ENCODE measurements at places on chromosomes 2 and 18.

DNA sequence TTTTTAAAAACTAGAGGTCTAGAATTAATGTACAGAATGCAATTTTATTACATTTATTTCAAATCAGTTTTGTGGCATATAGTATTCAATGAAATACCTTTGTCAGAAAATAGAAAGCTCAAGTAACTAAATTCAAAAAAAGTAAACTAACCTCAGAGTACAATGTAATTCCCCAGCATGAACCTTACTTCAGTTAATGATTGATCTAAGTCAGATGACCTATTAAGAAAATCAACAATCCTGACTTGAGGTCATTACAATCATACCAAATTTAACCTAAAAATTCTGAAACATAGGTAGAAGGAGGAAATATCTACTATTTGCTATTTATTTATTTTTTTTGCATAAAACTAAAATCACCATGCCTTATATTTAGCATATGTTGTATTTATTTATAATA is 142.9 kb downstream of the CCDC102B start:
- no peak for DNase-seq
- H3K27me3 ChIP-seq, result no peaks in the 10 kb centered on the region
- no peaks in the 10 kb centered on the region for H3K36me3 ChIP-seq
- H3K4me1 ChIP-seq, result no peaks in the 10 kb centered on the region

DNA sequence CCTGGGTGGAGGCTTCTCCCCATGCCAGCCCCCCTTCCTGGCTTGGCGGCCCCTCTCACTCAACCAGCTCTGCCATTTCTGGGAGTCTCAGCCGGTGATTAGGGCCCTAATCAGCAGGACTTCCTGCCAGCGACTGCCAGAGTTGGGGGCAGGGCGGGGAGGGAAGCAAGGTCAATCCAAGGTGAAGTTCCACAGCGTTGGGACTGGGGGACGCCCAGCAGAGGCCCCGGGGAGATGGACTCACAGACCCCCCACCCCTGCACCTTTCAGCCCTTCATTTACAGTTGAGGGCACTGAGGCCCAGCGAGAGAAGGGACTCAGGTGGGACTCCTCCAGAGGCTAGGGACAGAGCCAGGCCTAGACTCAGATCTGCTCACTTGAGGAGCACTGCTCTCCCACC is 65.3 kb downstream of the TNS1 start:
- DNase-seq, result no peak
- no peaks in the 10 kb centered on the region for H3K36me3 ChIP-seq
- no peak overlapping the region for H3K27ac ChIP-seq
- no peak overlapping the region for H3K4me3 ChIP-seq
- H3K4me1 ChIP-seq, result no peaks in the 10 kb centered on the region

DNA sequence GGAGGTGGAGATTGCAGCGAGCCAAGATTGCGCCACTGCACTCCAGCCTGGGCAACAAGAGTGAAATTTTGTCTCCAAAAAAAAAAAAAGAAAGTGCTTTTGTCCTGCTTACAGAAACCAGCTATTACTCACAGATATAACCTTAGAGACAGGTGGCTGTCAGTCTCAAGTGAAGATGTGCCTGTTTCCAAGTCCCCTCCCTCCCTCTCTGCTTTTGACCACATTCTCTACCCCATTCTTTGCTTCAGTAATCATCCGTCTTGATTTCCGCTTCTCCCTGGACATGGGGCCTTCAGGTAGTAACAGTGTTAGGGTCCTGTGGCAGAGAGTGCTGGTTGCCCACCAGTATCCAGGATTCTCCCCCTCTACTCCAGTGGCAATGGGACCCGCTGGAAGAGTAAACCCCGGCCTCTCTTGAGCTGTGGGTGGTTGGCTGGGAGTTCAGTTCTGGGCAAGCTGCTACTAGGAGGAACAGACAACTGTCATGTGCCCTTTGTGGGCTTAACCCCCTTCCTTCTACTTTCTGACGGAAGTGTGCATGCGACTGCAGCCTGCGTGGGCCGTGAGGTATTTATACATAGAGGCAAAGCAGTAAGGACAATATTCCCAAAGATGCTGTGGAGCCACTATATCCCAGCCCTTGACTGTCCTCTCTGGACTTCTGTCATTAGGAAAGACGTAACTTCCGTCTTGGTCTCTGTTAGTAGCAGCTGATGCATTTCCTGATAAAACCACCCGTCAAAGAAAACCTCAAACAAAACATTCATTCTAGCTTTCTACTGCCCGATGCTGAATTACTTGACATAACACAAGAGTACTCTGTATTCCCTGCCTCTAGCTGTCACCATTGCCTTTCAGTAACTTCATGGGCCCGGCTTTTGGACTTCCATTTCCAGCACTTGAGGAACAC is 17.8 kb downstream of the PDCL3 start:
- peak; percentile 66 for DNase-seq
- H3K4me1 ChIP-seq, result peaks cover 48% of the 10 kb centered on the region
- peaks cover 30% of the 10 kb centered on the region for H3K36me3 ChIP-seq
- H3K4me3 ChIP-seq, result peak overlapping the region; percentile 69
- H3K27me3 ChIP-seq, result no peaks in the 10 kb centered on the region

GRCh38 chr2:128520791-128521190 is 202.1 kb upstream of the HS6ST1 start:
- H3K27me3 ChIP-seq, result peaks cover 20% of the 10 kb centered on the region
- H3K4me1 ChIP-seq, result peaks cover 4% of the 10 kb centered on the region
- no peak overlapping the region for H3K27ac ChIP-seq
- DNase-seq, result no peak

- H3K4me3 ChIP-seq, result no peak overlapping the region
- no peak for DNase-seq
- no peaks in the 10 kb centered on the region for H3K27me3 ChIP-seq
Observed at GRCh38 chr18:27861539-27861938, 315.4 kb downstream of the CDH2 start.

DNA sequence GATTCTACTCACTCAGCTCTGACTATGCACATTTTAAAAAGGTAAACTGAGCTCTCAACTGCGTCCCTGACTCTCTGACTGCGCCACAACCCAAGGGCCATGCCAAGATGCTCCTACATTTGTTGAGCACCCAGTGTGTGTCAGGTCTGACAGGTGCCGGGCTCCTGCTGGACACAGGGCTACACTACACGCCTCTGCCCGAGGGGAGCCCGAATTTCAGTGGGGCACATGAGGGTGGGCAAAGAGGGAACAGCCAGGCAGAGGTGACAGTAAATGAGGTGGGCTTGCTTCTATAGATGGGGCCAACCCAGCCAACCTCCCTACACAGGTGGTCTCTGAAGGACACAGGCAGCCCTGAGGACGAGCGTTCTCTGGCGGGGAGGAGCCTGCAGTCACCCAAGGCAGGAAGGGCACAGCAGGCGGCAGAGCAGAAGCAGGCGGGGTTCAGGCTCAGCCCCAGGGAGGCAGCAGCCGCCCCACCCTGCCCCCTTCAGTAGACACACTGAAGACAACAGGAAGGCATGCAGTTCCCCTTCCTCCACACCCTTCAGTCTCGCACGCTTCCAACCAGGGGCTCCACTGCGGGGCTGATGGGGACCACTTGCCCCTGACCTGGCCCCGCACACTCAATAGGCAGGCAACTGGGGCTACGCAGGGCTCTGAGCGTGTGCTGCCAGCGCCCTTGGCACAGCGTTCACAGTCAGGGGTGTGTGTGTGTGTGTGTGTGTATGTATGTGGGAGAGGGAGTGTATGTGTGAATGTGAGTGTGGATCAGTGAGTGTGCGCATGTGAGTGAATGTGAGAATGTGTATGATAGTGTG is 98.4 kb downstream of the UXS1 start:
- peaks cover 63% of the 10 kb centered on the region for H3K4me1 ChIP-seq
- H3K36me3 ChIP-seq, result peaks cover 81% of the 10 kb centered on the region
- peak overlapping the region; percentile 81 for H3K27ac ChIP-seq
- peak overlapping the region; percentile 15 for H3K4me3 ChIP-seq

DNA sequence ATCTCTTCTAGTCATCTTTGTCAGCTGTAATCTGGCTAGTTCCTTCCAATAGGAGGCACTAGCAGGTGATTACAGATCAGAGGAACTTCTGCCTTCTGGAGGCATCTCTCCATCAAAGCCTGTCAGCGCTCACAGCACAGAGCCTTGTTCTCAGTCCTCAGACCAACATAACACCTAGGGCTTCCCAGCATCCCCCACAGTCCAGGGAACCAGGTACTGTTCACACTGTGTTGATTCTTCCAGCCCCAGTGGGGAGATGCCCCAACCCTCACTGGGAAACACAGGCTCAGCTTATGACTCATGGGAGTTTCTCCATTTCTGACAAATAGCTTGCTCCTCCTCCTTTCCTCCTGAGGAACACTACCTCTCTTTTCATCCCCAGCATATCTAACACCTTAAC is 601.7 kb downstream of the CBLN2 start:
- no peak overlapping the region for H3K4me3 ChIP-seq
- no peaks in the 10 kb centered on the region for H3K27me3 ChIP-seq

- peaks cover 15% of the 10 kb centered on the region for H3K36me3 ChIP-seq
- no peaks in the 10 kb centered on the region for H3K27me3 ChIP-seq
- peaks cover 33% of the 10 kb centered on the region for H3K4me1 ChIP-seq
- DNase-seq, result no peak
Observed at GRCh38 chr2:144495227-144496091, 24.5 kb downstream of the ZEB2 start.

- no peak overlapping the region for H3K4me3 ChIP-seq
- DNase-seq, result peak; percentile 61
- peaks cover 22% of the 10 kb centered on the region for H3K4me1 ChIP-seq
- H3K36me3 ChIP-seq, result no peaks in the 10 kb centered on the region
- H3K27me3 ChIP-seq, result no peaks in the 10 kb centered on the region
- no peak overlapping the region for H3K27ac ChIP-seq
Observed at GRCh38 chr2:179020156-179020750, 29.7 kb downstream of the CCDC141 start.

- H3K27ac ChIP-seq, result no peak overlapping the region
- H3K27me3 ChIP-seq, result no peaks in the 10 kb centered on the region
- no peak for DNase-seq
- no peak overlapping the region for H3K4me3 ChIP-seq
Observed at GRCh38 chr2:135140606-135141005, 88.5 kb downstream of the RAB3GAP1 start.

GRCh38 chr2:204453730-204454167 is 91.5 kb upstream of the PARD3B start:
- no peak overlapping the region for H3K27ac ChIP-seq
- no peak for DNase-seq
- H3K4me3 ChIP-seq, result no peak overlapping the region
- no peaks in the 10 kb centered on the region for H3K36me3 ChIP-seq

GRCh38 chr18:22900558-22901238 is 32.4 kb upstream of the RBBP8 start:
- no peaks in the 10 kb centered on the region for H3K36me3 ChIP-seq
- no peak for DNase-seq
- H3K27me3 ChIP-seq, result peaks cover 15% of the 10 kb centered on the region
- no peak overlapping the region for H3K4me3 ChIP-seq
- H3K4me1 ChIP-seq, result no peaks in the 10 kb centered on the region

DNA sequence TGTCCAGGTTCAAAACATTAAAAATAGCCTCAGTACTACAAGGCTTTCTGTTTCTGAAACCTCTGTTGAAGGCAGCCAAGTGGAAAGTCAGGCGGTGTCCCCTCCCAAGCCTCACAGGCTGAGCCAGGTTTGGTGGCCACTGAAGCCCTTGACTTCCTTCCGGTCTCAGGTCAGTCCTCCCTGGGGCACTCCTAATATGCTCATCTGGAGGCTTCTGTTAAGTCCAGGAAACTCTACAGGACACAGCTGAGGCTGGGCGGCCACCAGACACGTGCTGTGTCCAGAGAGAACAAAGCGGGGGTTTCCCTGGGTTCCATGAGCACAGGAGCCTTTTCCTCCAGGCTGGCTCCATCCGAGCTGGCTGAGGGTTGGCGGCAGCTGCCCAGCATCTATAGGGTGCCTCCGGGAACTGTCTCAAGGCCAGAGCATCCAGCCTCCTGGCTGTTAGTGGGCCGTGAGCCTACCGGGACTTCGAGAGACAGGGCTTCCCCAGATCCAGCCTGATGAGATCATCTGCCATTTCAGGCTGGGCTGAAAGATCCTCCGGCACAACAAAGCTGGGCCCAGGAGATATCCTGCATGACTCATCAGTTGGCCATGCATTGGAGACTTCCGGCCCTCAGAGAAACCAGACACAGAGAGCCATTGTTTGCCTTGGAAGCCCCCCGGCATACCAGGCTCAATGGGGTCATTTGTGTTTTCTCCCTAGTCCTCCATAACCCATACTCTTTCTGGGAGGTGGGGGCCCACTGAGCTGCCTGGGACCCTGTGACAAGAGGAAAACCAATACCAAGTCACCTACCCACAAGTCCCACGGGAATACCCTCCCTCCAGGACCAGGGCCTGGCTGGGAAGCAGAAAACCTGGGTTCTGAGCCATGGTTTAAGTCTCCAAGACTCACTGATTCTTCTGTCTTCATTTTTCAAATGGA is 71.7 kb downstream of the HS1BP3 start:
- H3K36me3 ChIP-seq, result no peaks in the 10 kb centered on the region
- no peak overlapping the region for H3K4me3 ChIP-seq

GRCh38 chr18:56351911-56352500 is 286.4 kb downstream of the TXNL1 start:
- DNase-seq, result no peak
- H3K4me3 ChIP-seq, result no peak overlapping the region
- H3K4me1 ChIP-seq, result no peaks in the 10 kb centered on the region
- H3K27me3 ChIP-seq, result no peaks in the 10 kb centered on the region

GRCh38 chr2:222318026-222318711 is 19.4 kb upstream of the PAX3 start:
- H3K4me3 ChIP-seq, result peak overlapping the region; percentile 75
- peak; percentile 68 for DNase-seq
- H3K4me1 ChIP-seq, result peaks cover 9% of the 10 kb centered on the region
- no peak overlapping the region for H3K27ac ChIP-seq
- H3K27me3 ChIP-seq, result peaks cover 78% of the 10 kb centered on the region
- no peaks in the 10 kb centered on the region for H3K36me3 ChIP-seq

- no peak for DNase-seq
- H3K4me1 ChIP-seq, result peaks cover 69% of the 10 kb centered on the region
- peak overlapping the region; percentile 26 for H3K27ac ChIP-seq
- H3K4me3 ChIP-seq, result no peak overlapping the region
Observed at GRCh38 chr18:23229472-23229871, 94.2 kb downstream of the CABLES1 start.

- H3K4me1 ChIP-seq, result no peaks in the 10 kb centered on the region
- no peak overlapping the region for H3K4me3 ChIP-seq
- DNase-seq, result no peak
- no peaks in the 10 kb centered on the region for H3K27me3 ChIP-seq
- H3K27ac ChIP-seq, result no peak overlapping the region
Observed at GRCh38 chr18:35694808-35695207, 113.3 kb downstream of the GALNT1 start.

DNA sequence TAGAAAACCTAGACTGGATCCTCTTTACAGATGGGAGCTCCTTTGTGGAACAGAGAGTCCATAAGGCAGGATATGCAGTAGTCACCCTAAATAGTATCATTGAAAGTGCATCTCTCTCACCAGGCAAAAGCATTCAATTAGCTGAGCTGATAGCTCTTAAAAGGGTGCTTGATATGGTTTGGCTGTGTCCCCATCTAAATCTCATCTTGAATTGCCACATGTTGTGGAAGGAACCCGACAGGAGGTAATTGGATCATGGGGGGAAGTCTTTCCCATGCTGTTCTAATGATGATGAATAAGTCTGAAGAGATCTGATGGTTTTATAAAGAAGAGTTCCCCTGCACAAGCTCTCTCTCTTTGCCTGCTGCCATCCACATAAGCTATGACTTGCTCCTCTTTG is 96.2 kb upstream of the RMP24 start:
- H3K27ac ChIP-seq, result no peak overlapping the region
- H3K4me1 ChIP-seq, result no peaks in the 10 kb centered on the region
- H3K36me3 ChIP-seq, result peaks cover 3% of the 10 kb centered on the region

- peaks cover 23% of the 10 kb centered on the region for H3K27me3 ChIP-seq
- H3K27ac ChIP-seq, result no peak overlapping the region
- H3K4me3 ChIP-seq, result no peak overlapping the region
- peak; percentile 7 for DNase-seq
- H3K36me3 ChIP-seq, result peaks cover 3% of the 10 kb centered on the region
Observed at GRCh38 chr2:239710953-239711861, 310.4 kb upstream of the HDAC4 start.

GRCh38 chr2:192126912-192127311 is 67.8 kb downstream of the TMEFF2 start:
- H3K27ac ChIP-seq, result no peak overlapping the region
- H3K27me3 ChIP-seq, result peaks cover 8% of the 10 kb centered on the region
- DNase-seq, result no peak
- H3K4me1 ChIP-seq, result no peaks in the 10 kb centered on the region

Data from activated T-cell treated with anti-CD3 and anti-CD28 coated beads, Interleukin-2, amount 50 U/mL, for 24 hours (primary cell).